ENCODE measurements at places on chromosomes 2 and 18.
A peak's percentile ranks its signal among the peaks of the same experiment; 100 is the strongest.

DNA sequence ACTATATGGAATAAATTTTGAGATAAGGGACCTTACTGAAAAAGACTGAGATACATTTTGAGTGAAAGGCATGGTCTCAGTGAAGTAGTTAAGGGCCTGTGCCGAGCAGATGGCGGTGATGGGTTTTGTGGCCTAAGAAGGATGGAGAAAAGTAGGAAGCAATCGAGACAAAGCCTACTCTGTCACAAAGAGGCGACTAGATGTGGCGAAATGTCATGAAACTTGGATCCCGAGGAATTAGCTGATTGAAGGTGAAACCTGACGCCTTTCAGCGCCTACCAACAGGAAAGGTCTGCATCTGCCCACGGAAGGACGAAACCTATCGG, 558 bp upstream of the CEP192 start:
- no peaks in the 10 kb centered on the region for H3K36me3 ChIP-seq
- DNase-seq, result no peak
- H3K4me1 ChIP-seq, result peaks cover 25% of the 10 kb centered on the region
- peak overlapping the region; percentile 59 for H3K27ac ChIP-seq

GRCh38 chr2:65228263-65228750, 676 bp downstream of the ACTR2 start:
- no peak for DNase-seq
- peaks cover 45% of the 10 kb centered on the region for H3K4me1 ChIP-seq
- H3K27me3 ChIP-seq, result no peaks in the 10 kb centered on the region
- H3K36me3 ChIP-seq, result no peaks in the 10 kb centered on the region
- H3K27ac ChIP-seq, result peak overlapping the region; percentile 99

DNA sequence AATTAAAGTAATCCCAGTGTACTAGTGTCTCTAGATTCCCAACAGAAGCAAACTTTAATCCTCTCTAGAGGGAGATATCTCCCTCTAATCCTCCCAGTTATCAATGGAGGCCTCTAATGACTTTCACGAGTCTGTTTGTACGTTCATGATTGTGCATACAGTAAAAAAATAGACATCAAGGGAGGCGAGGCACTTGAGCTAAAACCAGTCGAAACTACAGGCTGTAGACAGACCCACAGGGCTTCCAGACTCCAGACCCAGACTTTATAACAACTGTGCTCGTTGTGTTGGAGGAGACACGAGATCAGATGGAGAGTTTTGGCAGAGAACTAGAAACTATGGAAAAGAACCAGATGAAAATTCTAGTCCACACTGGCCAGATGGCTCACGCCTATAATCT, 7.0 kb downstream of the DGKD start:
- no peaks in the 10 kb centered on the region for H3K4me1 ChIP-seq
- H3K4me3 ChIP-seq, result no peak overlapping the region
- no peaks in the 10 kb centered on the region for H3K36me3 ChIP-seq
- no peaks in the 10 kb centered on the region for H3K27me3 ChIP-seq
- no peak overlapping the region for H3K27ac ChIP-seq

- DNase-seq, result no peak
- peaks cover 18% of the 10 kb centered on the region for H3K36me3 ChIP-seq
- H3K4me3 ChIP-seq, result no peak overlapping the region
- no peaks in the 10 kb centered on the region for H3K4me1 ChIP-seq
- no peaks in the 10 kb centered on the region for H3K27me3 ChIP-seq
Measured at GRCh38 chr2:196759378-196759706, 40.1 kb downstream of the GTF3C3 start.

- peaks cover 2% of the 10 kb centered on the region for H3K4me1 ChIP-seq
- no peaks in the 10 kb centered on the region for H3K27me3 ChIP-seq
- no peak overlapping the region for H3K4me3 ChIP-seq
- no peak overlapping the region for H3K27ac ChIP-seq
Measured at GRCh38 chr18:62729487-62730386, 14.4 kb downstream of the PHLPP1 start.

- H3K36me3 ChIP-seq, result no peaks in the 10 kb centered on the region
- no peak overlapping the region for H3K27ac ChIP-seq
- H3K27me3 ChIP-seq, result peaks cover 4% of the 10 kb centered on the region
- DNase-seq, result no peak
- no peaks in the 10 kb centered on the region for H3K4me1 ChIP-seq
Measured at GRCh38 chr2:67215214-67216055, 181.7 kb upstream of the ETAA1 start.

- no peak for DNase-seq
- H3K4me1 ChIP-seq, result no peaks in the 10 kb centered on the region
- H3K36me3 ChIP-seq, result no peaks in the 10 kb centered on the region
- no peak overlapping the region for H3K27ac ChIP-seq
- H3K27me3 ChIP-seq, result no peaks in the 10 kb centered on the region
Measured at GRCh38 chr18:34345738-34346137, 121.0 kb upstream of the NOL4 start.

DNA sequence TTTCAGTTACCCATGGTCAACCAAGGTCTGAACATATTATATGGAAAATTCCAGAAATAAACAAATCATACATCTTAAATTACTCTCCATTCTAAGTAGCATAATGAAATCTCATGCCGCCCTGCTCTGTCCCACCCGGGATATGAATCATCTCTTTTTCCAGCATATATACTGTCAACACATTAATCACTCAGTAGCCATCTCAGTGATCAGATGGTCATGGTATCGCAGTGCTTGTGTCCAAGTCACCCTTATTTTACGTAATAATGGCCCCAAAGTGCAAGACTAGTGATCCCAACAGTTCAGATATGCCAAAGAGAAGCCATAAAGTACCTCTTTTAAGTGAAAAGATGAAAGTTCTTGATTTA, 43.8 kb downstream of the OSBPL6 start:
- no peaks in the 10 kb centered on the region for H3K36me3 ChIP-seq
- peaks cover 9% of the 10 kb centered on the region for H3K4me1 ChIP-seq
- no peaks in the 10 kb centered on the region for H3K27me3 ChIP-seq
- DNase-seq, result no peak

- H3K4me3 ChIP-seq, result no peak overlapping the region
- no peaks in the 10 kb centered on the region for H3K4me1 ChIP-seq
- no peaks in the 10 kb centered on the region for H3K36me3 ChIP-seq
- H3K27ac ChIP-seq, result no peak overlapping the region
- no peak for DNase-seq
Measured at GRCh38 chr2:191122638-191123294, 28.0 kb downstream of the STAT4 start.

DNA sequence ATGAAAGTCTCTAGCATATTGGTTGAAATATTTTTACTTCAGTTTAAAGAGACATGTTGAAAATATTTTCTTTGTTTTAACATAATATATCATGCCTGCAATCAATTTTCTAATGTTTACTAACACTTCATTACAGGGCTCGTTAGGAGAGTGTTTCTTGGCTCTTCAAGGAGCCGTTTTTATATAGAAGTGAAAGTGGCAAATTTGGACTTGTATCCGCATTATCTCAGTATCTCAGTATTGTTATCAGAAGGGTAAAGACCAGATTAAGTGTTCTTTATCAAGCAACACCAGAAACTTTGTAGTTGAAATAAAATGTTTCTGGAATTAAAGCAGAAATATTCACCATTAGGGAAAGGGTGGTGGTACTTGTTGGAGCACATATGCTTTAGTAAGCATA, 97.8 kb downstream of the BABAM2 start:
- peaks cover 4% of the 10 kb centered on the region for H3K4me1 ChIP-seq
- H3K27me3 ChIP-seq, result no peaks in the 10 kb centered on the region
- H3K27ac ChIP-seq, result no peak overlapping the region
- no peak overlapping the region for H3K4me3 ChIP-seq
- DNase-seq, result no peak

DNA sequence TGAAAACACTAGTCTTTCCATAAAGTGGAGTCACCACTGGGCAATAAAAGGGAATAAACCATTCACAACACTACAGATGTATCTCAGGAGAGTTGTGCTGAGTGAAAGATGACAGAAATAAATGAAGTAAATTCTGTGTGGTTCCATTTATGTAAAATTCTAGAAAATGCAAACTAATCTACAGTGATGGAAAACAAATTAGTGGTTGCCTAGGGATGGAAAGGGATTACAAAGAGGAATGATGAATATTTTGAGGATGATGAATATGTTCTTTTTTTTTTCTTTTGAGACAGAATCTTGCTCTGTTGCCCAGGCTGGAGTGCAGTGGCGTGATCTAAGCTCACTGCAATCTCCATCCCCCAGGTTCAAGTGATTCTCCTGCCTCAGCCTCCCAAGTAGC, 123.0 kb downstream of the MAPK4 start:
- no peaks in the 10 kb centered on the region for H3K4me1 ChIP-seq
- no peaks in the 10 kb centered on the region for H3K36me3 ChIP-seq

GRCh38 chr18:68837665-68838451, 40.0 kb downstream of the CCDC102B start:
- no peak for DNase-seq
- H3K27me3 ChIP-seq, result no peaks in the 10 kb centered on the region
- H3K4me1 ChIP-seq, result no peaks in the 10 kb centered on the region
- H3K27ac ChIP-seq, result peak overlapping the region; percentile 16
- H3K4me3 ChIP-seq, result no peak overlapping the region
- no peaks in the 10 kb centered on the region for H3K36me3 ChIP-seq

DNA sequence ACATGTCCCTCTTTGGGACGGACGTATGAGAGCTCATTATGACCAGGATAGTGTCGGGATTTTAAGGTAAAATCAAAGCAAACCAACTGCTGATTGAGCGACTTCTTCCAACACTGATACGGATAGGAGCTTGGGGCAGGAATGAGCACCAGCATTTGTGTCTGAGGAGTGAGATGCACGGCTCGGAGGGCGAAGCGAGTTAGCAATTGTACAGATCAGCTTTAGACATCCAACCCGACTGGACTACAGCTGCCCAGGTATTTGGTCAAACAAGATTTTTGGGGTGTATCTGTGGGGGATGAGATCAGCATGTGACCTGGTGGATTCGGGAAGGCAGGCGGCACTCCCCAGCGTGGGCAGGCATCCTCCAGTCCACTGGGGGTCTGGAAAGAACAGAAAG, 76.1 kb downstream of the NDUFA10 start:
- no peaks in the 10 kb centered on the region for H3K36me3 ChIP-seq
- H3K4me3 ChIP-seq, result no peak overlapping the region
- peaks cover 18% of the 10 kb centered on the region for H3K4me1 ChIP-seq
- H3K27ac ChIP-seq, result no peak overlapping the region
- no peaks in the 10 kb centered on the region for H3K27me3 ChIP-seq

- no peak for DNase-seq
- H3K4me1 ChIP-seq, result peaks cover 19% of the 10 kb centered on the region
- H3K36me3 ChIP-seq, result no peaks in the 10 kb centered on the region
Measured at GRCh38 chr18:31424383-31424988, 23.1 kb upstream of the DSG3 start.

GRCh38 chr2:100397976-100398375, 19.5 kb downstream of the CHST10 start:
- no peaks in the 10 kb centered on the region for H3K4me1 ChIP-seq
- no peaks in the 10 kb centered on the region for H3K27me3 ChIP-seq
- no peak overlapping the region for H3K27ac ChIP-seq
- DNase-seq, result no peak

DNA sequence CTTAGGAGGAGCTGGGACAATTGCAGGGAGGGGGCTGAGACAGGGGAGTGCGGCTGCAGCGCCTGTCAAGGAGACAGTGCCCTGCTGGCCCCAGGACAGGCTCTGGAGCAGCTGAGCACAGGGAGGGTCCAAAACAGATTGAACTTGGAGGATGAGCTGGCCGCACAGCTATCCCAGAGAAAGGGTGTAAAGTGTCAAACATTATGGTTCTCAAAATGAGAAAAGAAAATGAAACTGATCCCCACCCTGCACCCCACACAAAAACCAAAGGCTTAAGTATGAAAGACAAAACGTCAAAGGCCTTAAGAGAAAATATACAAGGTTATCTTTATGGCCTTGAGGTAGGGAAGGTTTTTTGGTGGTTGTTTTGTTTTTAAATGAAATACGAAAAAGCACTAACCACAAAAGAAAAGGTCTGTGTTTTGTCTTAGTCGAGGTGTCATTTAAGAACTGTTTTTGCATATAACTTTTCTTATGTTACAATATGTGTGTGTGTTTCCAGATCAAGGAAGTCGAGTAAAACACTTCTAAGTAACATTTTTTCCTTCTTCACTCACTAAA, 111.8 kb downstream of the HDAC4 start:
- H3K4me1 ChIP-seq, result peaks cover 38% of the 10 kb centered on the region
- H3K27me3 ChIP-seq, result no peaks in the 10 kb centered on the region
- no peaks in the 10 kb centered on the region for H3K36me3 ChIP-seq
- peak; percentile 60 for DNase-seq
- H3K4me3 ChIP-seq, result no peak overlapping the region
- peak overlapping the region; percentile 25 for H3K27ac ChIP-seq

DNA sequence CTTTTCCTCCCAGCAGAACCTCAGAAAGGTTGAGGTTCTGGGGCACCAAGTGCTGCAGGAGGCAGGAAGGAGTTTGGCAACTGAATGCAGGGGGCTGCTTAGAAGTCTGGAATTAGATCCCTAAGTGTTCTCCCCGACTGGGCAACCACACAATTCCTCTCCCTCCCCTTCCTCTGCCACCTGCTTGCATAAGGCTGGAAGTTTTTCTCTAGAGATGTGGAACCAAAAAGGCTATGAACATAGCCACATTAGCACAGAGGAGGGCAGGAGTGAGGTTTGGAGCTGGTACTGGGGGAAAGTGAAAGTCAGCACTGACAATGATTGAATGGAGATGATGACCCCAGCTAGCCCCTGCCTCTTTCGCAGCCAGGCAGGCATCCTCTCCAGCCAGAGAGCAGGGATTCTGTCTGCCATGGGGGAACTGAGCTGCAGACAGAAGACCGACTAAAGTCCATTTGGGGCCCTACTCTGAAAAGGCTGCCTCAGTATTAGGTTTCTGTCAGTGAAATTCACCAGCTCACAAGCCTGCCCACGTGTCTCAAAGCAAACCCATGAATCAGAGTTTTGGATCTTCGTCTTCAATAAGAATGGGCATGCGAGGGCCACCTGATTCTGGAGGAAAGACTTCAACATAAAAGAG, 87.9 kb upstream of the ITGA6 start:
- H3K27ac ChIP-seq, result no peak overlapping the region
- H3K27me3 ChIP-seq, result no peaks in the 10 kb centered on the region
- H3K4me1 ChIP-seq, result peaks cover 22% of the 10 kb centered on the region
- no peaks in the 10 kb centered on the region for H3K36me3 ChIP-seq
- H3K4me3 ChIP-seq, result no peak overlapping the region
- no peak for DNase-seq

DNA sequence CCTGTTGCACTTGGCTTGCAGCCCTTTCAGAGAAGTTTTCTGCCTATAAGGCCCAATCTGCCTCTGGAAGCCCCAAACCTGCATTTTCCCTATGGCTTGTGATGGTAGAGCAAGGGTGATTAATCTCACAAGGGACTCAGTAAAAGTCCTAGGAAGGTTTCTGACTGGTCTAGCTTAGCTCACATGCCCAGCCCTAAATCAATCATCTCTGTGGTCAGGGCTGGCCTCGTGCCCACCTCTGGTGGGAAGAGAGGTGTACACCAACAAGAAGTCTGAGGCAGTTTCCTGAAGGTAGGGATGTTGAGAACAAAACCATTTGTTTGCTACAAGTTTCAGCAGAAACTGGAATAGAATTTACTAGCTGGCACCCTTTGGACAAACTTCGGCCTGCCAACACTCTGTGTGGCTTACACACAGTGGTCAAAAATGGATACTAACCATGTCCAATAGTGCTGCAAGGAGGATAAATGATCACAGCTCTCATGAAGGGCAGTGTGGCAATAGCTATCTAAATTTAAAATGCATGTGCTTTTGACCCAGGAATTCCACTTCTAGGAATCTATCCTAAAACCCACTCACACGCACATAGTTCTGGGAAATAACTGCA, 96.4 kb downstream of the EN1 start:
- H3K4me1 ChIP-seq, result peaks cover 7% of the 10 kb centered on the region
- H3K27me3 ChIP-seq, result peaks cover 3% of the 10 kb centered on the region

Data from suprapubic skin (tissue), 4 donors.